Hepatocyte (in vitro differentiated cells): ENCODE measurements at places on chromosomes 13 and 19. TPM values are rescaled to one million over a fixed set of nuclear protein-coding genes. Genes with fewer than 3 reads are reported as not detected.

Gene ADGRE1
- not detected in 2 replicates for polyA plus RNA-seq

- no peak for DNase-seq
Observed at GRCh38 chr13:25771641-25772478, 280.0 kb downstream of the SHISA2 start.

DNA sequence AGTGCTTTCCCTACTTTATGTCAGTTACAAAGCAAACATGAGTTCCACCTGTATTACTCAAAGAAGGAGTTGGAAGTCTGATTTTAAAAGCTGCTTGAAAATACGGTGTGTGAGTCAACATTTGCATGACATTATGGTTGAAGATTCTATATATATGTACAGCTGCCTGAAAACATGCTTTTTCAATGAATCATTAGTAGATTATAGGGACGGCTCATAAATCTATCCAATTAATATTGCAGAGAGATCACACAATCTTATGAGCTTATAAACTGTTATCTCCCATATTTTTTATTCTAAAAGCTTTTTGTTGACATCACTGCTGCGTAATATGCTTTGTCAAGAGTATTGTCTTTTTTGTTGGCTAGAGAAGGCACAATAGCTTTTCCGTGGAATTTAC lies 873.8 kb downstream of the SLITRK6 start:
- DNase-seq: no peak

Gene RNF113B
- 0.94 TPM in 1 of 2 replicates, not detected in the other for polyA plus RNA-seq

DNA sequence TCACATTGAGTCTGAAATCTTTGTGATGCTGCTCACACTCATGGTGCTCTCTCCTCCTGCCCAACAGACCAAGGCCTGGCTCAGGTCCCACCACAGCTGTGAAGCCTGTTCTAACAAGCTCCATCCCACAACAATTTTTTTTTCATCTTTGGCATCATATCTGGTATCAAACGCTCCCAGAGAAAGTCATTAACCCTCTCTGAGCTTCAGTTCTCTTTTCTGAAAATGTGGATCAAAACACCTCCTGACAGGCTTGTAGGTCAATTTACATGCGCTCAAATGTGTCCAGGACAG lies 224.4 kb downstream of the LACC1 start:
- no peak for DNase-seq

DNA sequence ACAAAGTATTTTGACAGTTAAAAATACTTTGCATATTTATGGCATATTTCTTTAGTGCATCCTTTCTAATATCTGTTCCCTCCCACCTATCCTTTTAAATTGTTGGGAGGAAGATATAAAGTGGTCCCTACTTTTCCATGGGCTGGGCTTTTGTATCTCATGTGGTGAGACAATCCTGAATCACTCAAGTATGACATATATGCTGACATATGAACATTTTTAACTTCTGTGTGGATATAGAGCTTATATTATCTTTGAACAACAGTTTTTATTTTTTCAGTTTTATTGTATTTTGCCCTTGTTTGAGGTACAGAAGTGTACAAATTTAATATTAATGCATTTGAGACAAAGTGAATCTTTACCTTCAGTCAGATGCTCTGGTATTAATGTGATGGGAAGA lies 3.4 kb downstream of the ZMYM2 start:
- no peak for DNase-seq

Gene LGALS7
- polyA plus RNA-seq: 1.2 TPM in 2 replicates

- DNase-seq: no peak
Observed at GRCh38 chr13:28530729-28531076, 35.8 kb upstream of the FLT1 start.

DNA sequence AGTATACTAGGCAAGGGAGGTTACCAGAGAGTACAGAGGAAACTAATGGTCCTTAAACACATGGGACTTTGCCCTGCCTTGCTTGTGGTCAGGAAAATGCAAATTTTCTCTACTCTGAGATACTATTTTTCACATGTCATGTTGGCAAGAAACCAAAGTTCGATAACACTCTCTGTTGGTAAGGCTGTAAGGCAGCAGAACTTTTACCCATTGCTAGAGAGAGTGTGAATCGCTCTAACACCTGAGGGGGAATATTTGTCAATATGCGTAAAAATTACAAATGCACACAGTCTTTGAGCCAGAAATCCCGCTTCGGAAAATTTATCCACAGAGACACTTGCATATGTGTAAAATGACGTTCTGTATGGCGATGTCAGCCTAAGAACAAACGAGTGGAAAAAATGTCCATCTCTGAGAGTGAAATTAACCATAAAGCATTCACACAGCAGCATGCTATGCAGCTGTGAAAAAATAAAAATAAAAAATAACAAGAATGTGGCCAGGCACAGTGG lies 9.5 kb upstream of the RFX1 start:
- peak; percentile 53 for DNase-seq

- DNase-seq: no peak
Observed at GRCh38 chr19:34662919-34663318, 14.0 kb downstream of the SCGB2B2 start.

DNA sequence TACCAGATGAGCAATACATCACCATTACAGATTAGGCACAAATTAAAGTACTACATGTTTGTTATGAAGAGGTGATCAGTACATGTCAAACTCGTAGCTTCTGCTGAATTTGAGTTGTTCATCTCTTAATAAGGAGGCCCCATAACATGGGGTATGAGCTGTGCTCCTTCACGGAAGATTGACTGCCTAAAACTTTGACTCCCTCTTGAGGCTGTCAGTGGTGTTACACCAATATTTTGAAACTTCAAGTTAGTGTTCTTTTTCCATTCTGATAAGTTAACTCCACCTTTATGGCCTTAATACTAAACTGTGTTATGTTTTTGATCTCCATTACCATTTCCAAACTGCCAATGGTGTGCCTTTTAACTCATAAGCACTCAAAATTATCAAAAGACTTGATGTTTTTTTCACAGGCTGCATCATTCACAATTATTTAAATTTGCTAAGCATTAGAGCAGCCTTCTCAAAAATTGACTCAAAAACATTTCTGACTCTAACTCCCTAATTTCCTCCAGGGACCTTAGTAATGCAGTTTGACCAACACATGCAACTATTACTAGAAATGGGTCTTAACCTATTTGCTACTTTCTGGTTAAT lies 1591.5 kb downstream of the PCDH9 start:
- DNase-seq: peak; percentile 60

DNA sequence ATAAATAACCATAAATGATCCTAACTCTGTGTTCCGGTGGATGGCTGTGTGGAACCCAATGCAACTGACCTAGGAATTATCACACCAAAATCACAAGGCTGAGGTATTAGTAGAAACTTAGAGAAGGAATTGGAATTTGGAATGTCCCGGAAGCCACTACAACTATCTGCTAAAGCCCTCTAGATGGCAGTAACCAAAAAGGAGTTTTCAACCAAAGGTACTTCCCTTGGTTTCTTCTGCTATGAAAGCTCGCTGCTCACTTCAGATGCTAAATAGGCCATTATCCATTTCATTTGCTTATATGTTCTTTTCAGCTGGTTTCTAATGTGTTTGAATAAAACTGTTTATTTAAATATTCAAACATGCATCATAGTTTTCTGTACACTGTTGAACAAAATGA lies 1589.1 kb upstream of the SPRY2 start:
- peak; percentile 51 for DNase-seq

DNA sequence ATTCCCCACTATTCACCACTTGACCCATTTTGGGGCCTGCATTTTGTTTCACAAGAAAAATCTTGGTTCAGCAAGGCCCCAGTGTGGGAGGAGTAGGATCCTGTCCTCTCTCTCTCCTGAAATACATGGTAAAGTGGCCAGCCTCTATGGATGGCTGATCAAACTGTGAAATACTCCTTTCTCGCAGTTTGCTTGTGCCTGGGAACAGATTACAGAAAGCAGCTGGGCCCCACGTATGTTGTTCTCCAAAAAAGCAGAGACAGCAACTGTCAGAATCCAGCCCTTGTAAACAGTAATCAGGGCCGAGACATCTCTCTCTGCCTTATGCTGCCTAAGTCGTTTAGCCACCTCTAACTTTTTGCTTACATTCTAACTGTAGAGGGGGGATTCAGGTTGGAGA lies 61.0 kb upstream of the RAP2A start:
- DNase-seq: no peak

Gene KLK4
- 0.28 and 0.33 TPM in 2 replicates for polyA plus RNA-seq

- DNase-seq: no peak
Observed at GRCh38 chr19:31527443-31527842, 178.2 kb upstream of the TSHZ3 start.

Gene GCDH
- polyA plus RNA-seq: 23.4 and 30.7 TPM in 2 replicates

GRCh38 chr13:52879950-52880741 lies 31.7 kb upstream of the PCDH8 start:
- DNase-seq: peak; percentile 7

DNA sequence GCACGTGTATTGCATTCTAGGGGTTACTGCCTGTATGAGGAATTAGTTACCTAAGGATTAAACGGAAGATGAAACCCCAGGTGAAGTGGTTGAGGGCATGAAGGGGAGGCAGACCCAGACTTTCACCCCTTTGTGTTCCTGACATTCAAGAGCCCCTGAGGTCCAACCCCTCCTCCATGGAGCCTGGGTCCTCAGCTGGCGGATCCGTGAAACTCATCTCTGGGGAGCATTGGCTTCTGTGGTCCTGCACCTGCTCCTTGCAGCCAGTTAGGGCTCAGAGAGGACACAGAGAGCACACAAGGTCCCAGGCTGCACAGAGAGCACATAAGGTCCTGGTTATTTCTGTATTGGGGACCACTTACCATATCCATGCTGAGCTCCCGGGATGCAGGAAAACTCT lies 7.0 kb upstream of the LILRA1 start:
- DNase-seq: no peak

Gene GADD45GIP1
- 106 and 109 TPM in 2 replicates for polyA plus RNA-seq
